CD4-positive, alpha-beta T cell treated with Interleukin-6 for 4 hours (primary cell): ENCODE measurements at places on chromosomes 1 and 21.

- no peak for DNase-seq
Observed at GRCh38 chr1:173590557-173590956, 12.3 kb downstream of the SLC9C2 start.

DNA sequence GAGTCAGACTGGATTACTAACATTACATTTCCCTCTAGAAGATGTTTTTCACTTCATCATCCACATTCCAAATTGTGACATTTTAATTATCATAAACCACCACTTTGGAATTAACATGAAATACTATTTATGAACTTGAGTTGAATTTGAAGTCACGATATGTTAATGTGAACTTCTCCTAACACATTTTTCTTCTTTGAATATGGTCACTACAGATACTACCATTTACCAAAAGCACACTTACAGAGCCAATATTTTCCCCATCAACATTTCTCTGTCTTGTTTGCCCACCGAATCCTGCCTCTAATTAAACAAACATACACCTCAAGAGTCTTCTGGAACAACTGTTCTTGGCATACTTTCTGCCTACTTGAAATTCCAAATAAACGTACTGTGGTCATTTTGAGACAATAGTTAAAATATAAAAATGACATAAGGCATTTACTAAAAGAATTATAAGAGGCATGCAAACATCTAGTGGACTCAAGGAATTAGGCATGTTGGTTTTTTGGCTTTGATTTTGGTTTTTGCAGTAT is 177.4 kb downstream of the AKT3 start:
- no peak for DNase-seq

DNA sequence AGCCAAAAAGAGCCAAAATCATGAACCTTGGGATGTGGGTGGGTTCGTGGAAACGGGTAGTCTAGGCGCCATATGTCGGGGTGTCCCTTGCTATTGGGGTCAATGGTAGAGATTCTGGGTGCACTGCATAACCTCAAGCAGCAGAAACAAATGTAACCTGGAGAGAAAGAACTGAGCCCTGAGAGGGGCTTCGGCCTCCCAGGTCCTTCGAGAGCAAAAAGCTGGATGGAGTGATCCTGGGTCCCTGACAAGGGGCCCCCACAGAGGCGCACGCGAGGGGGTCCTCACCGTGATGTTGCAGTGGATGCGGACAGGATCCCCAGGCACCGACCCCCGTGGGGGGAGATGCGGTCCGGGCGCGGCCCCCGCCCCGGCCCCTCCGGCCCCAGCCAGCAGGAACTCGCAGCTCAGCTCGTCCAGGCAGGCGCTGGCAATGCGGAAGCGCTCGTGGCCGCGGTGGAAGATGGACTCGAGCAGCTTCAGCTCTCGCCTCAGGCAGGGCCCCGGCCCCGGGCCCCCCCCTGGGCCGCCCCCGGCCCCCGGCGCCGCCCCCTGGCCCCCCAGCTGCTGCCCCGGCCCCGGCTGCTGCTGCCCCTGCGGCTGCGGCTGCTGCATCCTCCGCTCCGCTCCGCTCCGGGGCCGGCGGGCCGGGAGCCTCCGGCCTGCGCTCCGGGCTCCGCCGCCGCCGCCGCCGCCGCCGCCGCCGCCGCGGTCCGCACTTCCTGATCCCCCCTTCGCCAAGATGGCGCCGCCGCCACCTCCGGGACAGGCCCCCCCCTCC is at the start of gene UBE2Q1:
TSS of gene UBE2Q1 (minus strand) at position 724 of the 781 bp plus-strand sequence. CDS start at position 615, 109 bp downstream.
- DNase-seq: peak; percentile 40

GRCh38 chr1:29849038-29849750 is 612.9 kb downstream of the PTPRU start:
- DNase-seq: peak; percentile 41

DNA sequence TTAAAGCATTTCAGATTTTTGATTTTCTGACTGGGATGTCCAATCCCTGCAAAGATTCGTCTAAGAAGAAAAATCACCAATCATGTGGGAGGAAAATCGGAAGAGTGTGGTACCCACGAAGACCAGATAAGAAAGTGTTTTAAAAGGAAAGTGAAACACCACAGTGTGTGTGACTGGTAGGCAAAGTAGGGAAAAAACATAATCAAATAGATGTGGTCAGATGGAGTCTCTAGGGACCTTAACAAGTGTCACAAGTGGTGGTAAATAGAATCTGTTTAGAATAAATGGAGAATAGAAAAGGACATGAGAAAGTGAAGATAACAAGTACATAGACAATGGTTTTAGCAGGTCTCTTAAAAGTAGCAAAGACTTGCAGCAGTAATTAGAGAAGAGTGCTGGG is 154.6 kb downstream of the SLC30A10 start:
- DNase-seq: no peak

DNA sequence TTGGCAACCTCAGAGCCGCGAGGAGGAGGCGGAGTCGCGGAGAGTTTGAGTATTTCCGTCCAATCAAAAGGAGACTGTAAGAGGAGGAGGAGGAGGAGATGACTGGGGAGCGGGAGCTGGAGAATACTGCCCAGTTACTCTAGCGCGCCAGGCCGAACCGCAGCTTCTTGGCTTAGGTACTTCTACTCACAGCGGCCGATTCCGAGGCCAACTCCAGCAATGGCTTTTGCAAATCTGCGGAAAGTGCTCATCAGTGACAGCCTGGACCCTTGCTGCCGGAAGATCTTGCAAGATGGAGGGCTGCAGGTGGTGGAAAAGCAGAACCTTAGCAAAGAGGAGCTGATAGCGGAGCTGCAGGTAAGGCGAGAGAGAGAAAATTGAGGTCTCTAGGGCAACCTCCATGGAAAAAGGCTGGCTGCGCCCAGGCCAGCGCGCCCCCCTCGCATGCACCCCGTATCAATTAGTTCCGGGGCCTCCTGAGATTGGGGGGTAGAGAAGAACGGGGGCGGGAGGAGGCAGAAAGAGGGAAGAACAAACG is at the start of gene PHGDH:
TSS of gene PHGDH (plus strand) at position 131 of the 538 bp plus-strand sequence. CDS start at position 220, 89 bp downstream.
- DNase-seq: peak; percentile 50

GRCh38 chr1:12170263-12170671 is 3.5 kb downstream of the TNFRSF1B start:
- DNase-seq: no peak

GRCh38 chr1:204445860-204446412 is 34.3 kb upstream of the PPP1R15B start:
- DNase-seq: peak; percentile 56

GRCh38 chr1:219682788-219683187 is 69.9 kb upstream of the ZC3H11B start:
- no peak for DNase-seq

DNA sequence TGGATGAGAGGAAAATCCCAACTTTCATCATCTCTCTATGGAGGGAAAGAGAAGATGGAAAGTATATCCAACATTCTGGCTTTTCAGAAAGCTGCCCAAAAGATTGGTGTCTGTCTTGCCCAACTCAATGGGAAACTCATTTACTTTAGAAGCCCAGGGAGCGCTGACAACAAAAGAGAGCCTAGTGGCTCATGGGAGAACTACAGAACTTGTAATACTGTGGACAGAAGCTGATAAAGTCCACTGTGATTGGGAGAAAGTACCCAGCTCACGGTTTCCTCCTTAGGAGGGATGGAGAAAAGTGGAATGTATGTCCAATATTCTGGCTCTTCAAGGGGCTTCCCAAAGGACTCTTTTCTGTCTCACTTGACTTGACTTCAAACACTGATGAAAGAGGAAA is 66.0 kb downstream of the RGS21 start:
- DNase-seq: no peak

DNA sequence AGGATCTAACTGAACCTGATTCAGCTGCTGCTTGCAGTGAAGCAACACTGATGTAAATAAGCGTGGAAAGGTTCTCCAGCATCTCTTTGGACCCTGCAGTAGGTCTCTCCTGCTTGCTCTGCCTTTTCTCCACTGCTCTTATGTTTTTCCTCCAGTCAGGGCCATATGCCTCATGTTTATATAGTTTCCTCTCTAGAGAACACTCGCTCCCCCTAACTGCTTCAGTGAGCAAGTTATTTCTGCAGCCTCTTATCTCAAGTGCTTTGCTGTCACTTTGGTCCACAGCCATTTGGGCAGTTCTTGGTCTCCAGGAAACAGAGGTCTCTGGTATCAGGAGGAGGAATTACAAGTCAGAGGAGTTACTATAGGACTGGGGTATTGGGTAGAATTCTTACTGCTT is 5.3 kb downstream of the PRUNE1 start:
- DNase-seq: no peak

GRCh38 chr1:87144316-87144895 is 184.3 kb upstream of the LMO4 start:
- DNase-seq: no peak

DNA sequence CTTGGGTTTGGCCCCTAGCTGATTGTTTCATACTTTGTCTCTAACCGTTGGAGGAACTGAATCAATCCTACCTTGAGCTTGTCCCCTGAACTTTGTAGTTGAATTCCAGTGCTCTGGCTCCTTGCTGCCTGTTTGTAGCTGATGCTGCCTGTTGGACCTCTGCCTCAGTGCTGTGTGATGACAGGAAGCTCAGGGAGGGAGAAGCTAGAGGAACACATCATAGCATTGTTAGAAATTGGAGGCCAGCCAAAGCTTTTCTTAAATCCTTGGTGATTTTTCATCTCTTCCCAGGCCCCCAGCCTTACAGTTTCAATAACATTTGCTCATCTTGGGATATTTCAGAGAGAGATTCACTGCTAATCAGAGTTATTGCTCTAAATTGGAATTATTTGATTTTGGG is 34.0 kb downstream of the MACF1 start:
- DNase-seq: no peak

DNA sequence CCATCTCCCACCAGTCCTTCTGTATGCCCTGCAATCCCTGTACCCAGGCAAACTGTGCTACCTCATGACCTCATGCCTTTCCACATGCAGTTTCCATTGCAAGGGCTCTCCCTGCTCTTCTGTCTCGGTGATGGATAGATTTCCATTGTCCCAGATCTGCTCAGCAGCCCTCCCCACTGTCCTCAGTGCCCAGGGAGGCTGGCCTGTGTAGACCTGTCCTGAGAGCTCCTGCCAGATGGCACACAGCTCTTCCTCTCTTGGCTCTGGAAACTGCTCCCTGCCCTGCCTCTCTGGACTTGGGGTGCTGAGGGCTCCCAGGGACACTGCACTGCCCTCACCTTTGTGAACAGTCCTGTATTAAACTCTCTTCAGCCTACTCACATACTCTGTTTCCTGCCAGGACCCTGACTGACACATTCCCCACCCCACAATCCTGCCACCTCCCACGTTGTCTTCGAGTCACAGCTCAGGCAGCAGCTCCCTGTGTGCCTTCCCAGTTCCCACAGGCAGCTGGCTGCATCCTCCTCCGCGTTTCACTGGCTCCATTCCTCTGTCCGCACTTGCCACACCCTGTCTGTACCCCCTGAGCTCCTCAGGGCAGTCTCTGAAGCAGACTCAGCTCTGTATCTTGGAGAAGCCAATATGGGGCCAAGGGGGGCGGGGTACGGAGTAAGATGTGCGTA is 57.0 kb downstream of the SPATA46 start:
- DNase-seq: no peak

- DNase-seq: no peak
Observed at GRCh38 chr1:2949966-2950925, 71.0 kb upstream of the ACTRT2 start.

GRCh38 chr1:227561241-227561907 is 2.0 kb upstream of the ZNF678 start:
- DNase-seq: no peak

GRCh38 chr1:12503709-12504108 is 114.3 kb downstream of the DHRS3 start:
- no peak for DNase-seq

- no peak for DNase-seq
Observed at GRCh38 chr1:169486281-169487051, 722 bp upstream of the SLC19A2 start.

DNA sequence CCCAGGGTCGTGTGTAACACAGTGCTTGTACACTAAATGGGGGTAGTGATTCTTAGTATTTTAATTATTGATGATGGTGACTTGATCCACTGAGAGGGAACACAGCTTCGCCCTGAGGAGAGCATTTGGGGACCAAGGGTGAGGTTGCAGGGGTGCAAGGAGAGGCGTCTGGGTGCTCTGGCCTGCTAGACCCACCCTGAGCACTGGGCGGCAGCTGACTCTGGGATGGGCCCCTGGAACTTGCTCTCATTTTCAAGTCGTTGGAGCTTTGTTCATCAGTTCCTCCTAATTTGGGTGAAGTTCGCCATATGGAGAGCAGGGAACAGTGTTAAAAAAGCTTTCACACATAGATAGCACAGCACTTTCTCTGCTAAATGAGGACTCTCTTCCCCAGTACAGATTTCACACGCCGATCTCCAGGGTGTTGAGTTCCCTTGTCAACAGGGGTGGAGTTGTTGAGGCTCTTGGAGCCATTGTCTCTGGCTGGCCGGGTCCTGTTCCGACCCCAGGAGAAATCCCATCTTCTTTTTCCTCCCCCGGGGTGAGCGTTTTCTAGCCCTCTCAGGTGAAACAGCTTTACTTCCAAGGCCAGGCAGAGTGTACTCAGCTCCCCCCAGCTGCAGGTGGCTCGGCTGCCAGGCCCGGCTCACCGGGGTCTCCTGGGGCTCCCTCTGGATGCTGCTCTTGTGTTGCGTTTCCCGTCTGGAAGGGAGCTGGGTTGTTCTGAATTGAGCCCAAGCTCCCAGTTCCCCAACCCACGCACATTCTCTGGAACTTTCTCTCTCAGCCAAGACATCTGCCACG is 367.4 kb downstream of the RPS6KC1 start:
- no peak for DNase-seq

GRCh38 chr1:162568802-162569201 is 7.3 kb downstream of the UAP1 start:
- no peak for DNase-seq

DNA sequence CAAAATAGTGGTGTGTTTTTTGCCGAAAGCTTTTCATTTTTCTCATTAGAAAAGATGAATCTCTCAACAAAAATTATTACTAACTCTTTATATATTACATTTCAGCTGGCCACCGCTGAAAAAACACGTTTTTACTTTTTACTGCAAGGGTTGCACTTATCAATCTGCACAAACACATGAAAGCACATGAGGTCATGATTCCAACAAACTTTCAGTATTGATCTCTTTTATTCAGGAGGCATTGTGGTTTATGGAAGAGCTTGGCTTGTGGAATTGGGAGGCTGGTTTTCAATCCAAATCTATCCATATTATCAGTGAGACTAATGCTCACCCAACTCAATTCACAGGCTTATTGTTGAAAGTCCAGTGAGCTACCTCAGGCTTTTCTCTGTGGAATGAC is 20.6 kb upstream of the LPGAT1 start:
- no peak for DNase-seq

- no peak for DNase-seq
Observed at GRCh38 chr1:211831558-211832323, 1.2 kb upstream of the LPGAT1 start.
